ENCODE measurements at places on chromosomes 7 and 10.

DNA sequence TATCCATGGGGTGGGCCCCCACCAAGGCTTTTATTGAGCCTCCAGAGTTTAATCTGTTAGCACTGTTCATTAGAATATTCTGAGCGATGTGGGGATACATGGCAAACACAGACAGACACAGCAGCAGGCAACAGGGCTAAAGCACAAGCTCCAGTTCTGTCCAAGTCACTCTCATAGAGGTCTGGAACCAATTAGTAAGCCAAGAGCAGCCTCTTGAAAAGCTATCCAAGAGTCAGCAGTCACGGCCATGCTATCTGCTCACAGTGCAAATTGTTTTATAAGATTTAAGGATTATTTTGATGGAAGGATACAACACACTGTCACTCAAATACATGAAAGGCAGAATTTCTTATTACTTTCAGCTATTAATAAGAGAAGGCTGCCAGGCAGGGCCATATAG is 86.4 kb upstream of the DGKB start:
- no peak for DNase-seq

GRCh38 chr10:30747633-30748032 is 118.1 kb upstream of the LYZL2 start:
- peak; percentile 5 for DNase-seq

DNA sequence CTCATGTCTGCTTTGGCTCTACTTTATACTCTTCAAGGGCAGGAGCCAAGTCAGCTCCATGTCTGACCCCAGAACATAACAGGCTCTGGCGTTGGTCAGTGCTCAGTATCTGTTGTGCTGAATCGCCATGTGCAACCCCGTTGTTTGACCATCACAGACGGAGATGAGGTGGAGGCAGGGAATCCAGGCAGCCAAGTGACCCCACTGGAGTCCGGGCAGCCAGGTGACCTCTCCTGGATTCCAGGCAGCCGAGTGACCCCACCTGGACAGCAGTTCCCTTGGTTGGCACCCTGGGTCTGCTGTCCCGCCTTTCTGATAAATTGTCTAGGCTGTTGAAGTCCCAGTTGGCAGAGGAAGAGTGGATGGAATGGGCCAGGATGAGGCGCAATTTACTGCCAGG is 232.2 kb downstream of the TCERG1L start:
- no peak for DNase-seq

DNA sequence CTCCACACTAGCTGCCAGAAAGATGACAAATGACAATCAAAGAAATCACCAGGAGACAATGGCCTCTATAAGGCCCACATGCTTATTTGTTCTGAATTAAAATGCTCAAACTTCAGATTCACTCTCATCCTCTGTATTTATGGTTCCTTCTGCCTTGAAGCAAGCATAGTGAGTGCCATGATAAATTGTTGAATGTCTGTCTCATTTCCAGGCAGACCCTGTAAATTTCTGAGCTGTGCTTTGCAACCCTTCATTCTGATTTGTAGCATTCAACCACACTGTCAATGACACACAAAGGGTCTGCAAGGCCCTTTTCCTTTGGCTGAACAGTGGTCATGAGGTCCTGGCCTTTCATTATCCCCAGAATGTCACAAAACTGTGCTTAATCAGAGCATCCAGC is 506.6 kb upstream of the GHITM start:
- DNase-seq = no peak

GRCh38 chr10:14593806-14594205 is 180.9 kb downstream of the FAM107B start:
- no peak for DNase-seq

GRCh38 chr10:128817636-128818035 is 649.4 kb upstream of the MGMT start:
- DNase-seq = no peak

DNA sequence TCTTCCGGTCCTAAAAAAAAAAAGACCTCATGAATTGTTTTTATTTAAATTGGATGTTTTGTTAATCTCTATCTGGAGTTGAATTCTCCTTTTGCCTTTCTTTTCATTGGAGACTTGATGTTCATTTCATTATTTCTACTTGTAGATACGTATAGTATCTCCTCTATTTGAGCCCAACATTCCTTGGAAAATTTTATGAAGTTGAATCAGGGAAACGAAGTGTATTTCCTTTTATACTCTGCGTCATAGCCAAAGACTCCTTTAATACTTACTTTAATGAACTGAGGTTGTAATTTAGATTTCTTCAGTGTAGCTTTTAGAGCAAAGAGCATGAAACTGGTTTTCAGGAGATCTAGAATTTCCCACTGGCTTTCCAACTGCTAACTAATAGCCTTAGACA is 132.4 kb downstream of the KIAA1217 start:
- DNase-seq = no peak

- no peak for DNase-seq
Measured at GRCh38 chr7:137996386-137996851, 5.5 kb downstream of the CREB3L2 start.

GRCh38 chr10:55629793-55630490 is 731.1 kb downstream of the ZWINT start:
- DNase-seq = no peak

GRCh38 chr7:104950754-104951153 is 63.3 kb upstream of the KMT2E start:
- DNase-seq = no peak

- no peak for DNase-seq
Measured at GRCh38 chr10:8242295-8242872, 187.9 kb downstream of the GATA3 start.

- no peak for DNase-seq
Measured at GRCh38 chr7:132580277-132580676, 4.0 kb upstream of the PLXNA4 start.

- no peak for DNase-seq
Measured at GRCh38 chr10:8921568-8921967, 867.1 kb downstream of the GATA3 start.

- DNase-seq = no peak
Measured at GRCh38 chr7:143419880-143420279, 11.2 kb upstream of the EPHA1 start.

DNA sequence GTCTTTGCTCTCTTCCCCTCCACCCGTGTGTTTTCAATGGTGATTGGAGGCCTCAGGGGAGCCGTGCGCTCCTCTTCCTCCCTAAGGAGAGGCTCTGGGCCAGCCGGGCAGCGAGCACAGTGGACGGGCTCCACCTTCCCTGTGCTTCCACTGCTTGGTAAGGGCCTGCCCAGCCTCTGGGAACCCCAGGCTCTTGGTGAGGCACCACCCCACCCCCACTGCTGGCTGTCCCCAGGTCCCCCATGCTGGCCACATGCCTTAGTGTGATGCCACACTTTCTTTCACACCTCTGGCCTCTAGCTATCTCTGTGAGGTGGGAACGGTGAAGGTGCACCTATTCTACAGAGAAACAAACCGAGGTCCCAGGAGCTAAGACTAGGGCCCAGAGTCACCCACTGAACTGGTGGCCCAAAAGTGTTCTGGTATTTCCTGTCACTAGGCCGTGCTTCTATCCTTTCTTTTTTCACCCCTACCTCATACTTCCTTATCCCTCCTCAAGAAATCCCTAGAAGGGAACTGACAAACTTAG is 53.3 kb downstream of the UNC5B start:
- DNase-seq = no peak

DNA sequence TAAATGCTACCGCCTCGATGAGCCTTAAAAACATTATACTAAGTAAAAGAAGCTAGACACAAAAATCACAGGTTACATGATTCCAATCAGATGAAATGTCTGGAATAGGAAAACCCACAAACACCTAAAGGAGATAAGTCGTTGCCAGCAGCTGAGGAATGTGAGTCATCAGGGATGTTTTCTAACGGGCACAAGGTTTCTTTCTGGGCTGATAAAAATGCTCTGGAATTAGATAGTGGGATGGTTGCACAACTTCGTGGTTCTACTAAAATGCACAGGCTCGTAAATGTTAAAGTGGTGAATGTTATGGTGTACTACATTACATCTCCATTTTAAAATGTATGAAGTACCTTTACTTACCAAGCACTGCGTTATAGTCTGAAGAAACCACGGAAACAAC is 9.7 kb downstream of the ABLIM1 start:
- no peak for DNase-seq

- DNase-seq = no peak
Measured at GRCh38 chr7:140478246-140479061, 851 bp downstream of the MKRN1 start.

DNA sequence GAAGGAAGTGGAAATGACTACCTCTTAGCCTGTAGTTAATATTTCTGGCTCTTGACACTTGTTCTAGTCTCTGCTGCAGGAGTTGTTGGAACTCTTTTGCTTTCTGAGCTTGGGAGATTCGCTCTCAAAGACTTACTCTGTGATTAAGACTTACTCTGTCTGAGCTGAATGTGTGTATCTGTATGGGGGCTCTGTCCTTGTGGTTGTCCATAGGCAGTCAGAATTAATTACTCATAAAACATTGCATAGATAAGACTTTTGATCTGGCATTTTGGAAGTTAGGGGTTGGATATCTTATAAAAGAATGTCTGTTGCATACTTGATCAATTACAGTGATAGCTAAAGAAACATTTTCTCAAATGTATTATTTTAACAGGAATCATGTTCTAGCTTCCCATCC is 199.2 kb upstream of the KIAA1217 start:
- no peak for DNase-seq

DNA sequence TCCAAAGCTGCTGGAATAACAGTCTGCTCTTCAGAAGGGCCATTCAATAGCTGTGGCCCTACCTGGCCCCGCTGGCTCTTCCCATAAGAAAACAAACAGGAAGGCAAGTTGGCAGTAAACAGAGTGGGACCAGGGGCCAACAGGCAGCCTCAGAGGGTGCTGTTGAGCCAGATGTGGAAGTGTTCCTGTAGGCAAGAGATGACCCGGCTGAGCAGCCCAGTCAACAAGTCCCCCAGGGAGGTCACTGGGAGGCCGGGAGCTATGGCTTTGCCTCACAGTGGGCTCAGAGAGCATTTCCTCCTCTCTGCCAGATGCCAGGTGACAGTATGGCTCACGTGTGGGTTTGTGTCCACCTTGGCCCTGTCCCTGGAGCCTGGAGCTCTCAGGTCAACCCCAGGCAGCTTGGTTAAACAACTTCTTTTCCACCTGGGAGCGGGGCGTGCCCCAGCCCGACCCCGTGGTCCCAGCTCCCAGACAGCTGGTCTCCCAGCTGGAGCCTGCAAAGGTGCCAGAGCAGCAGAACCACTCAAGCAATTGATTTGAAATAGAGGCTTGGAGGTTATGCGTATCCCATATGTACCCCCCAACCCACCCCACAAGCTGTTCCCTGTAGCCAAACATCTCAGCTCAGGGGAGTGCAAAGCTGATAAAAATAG is 33.8 kb upstream of the LOXL4 start:
- no peak for DNase-seq

- no peak for DNase-seq
Measured at GRCh38 chr10:101770331-101771215, 5.3 kb downstream of the FGF8 start.

- DNase-seq = no peak
Measured at GRCh38 chr7:18212758-18213157, 185.1 kb upstream of the PRPS1L1 start.

DNA sequence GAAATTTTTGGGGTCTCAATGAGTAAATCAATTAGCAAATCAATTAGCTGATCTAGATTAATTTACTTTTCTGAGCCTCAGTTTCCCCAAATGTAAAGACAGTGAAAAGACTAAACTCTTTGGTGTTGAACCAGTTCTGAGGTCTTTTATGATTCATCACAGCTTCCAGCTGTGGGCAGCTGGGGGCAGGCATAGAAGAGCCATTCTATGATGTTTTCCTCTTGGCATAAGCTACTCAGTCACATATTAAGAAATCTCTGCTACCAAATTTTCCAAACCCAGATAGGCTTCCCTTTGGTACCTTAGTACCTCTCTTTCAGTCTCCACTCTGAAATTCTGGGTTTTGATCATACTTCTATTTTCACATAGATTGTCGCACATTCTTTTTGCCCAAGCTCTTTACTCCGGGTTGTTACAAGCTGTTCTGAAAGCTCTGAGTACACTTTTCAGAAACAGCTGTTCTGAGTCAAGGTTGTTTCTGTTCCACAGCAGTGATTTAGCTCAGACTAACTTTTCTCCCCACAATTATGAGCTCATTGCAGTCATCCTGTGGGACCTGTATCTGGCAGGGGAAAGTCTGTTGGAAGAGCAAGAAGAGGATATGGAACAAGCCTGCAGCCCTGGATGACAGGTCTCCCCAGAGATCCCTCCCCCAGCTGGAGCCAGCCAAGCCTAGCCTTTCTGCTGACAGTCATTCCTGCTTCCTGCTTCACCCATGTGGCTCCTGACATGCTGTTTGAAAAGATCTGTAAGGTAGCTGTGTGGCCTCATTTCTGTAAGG is 599.6 kb upstream of the GHITM start:
- DNase-seq = no peak

GRCh38 chr10:121935702-121936101 is 7.9 kb upstream of the ATE1 start:
- DNase-seq = no peak

DNA sequence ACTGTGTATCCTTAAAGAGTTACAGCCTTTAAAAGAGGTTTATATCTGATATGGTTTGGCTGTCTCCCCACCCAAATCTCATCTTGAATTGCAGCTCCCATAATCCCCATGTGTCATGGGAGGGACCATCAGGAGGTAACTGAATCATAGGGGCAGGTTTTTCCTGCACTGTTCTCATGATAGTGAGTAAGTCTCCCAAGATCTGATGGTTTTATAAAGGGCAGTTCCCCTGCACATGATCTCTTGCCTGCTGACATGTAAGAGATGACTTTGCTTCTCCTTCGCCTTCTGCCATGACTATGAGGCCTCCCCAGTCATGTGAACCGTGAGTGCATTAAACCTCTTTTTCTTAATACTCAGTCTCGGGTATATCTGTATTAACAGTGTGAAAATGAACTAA is 9.7 kb downstream of the RTKN2 start:
- DNase-seq = no peak

DNA sequence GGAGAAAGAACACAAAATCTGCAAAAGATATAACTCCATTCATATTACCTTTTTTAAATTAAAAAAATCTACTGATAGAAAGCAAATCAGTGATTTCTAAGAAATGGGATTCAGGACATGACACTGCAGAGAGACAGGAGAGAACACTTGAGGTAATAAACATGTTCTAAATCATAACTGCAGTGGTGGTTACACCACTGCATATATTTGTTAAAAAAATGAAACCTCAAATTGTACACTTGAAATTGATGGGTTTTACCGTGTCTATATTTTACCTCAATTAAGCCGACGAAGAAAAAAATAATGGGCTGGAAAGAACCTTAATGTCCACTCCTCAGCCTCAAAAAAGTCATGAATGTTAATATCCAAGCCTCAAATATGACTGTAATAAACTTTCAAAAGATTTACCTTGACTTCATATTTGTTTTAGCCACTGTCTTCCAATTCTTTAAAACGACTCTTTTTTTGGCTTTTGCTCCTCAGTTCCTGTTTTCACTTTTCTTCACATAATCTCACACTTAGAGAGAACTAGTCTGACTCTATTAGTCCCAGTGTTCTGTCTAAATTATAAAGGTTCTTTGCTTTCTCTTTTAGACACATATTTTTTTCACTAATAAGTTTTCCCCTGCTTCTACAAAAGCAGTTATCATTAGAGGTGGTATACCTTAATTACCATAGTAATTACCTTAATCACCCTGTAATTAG is 502.4 kb downstream of the GRM8 start:
- DNase-seq = no peak
